Activated gamma-delta T cell treated with anti-CD3 and anti-CD28 coated beads, Interleukin-2, amount 50 U/mL, for 16 hours (primary cell): ENCODE measurements at places on chromosomes 11 and 22.

- DNase-seq = no peak
Observed at GRCh38 chr11:82863209-82863608, 37.0 kb downstream of the PRCP start.

DNA sequence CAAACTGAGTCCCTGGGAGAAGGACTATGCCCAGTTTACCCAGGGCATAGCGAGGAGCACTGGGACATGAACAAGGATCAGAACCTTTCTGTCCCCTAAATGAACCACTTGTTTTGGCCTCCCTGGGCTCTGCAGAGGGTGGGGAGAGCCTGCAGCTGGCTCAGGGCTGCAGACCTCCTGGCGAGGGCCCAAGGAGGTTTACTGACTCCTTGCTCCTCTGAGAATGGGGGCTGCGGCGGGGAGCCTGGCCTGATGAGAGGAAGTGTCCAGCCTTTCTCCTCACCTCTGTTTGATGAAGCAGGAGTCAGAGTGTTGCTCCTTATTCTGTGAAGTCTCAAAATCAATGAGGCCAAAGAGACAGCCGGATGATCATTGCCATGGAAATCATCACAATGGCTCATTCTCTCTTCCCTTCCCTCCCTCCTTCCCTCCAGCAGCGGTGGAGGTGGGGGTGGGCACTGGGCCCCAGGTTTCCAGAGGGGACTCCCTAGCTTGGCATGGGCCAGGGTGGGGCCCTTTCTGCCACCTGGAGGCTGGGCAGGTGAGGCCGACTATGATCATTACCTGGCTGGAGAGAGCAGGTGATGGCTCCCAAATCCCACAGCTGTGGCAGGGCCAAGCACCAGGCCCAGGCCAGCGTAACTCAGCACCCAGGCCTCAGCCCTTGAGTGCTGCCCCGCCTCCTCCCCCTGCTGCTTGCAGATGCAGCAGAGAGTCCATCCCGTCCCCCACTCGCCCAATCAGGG, 169.7 kb downstream of the CEP164 start:
- no peak for DNase-seq

DNA sequence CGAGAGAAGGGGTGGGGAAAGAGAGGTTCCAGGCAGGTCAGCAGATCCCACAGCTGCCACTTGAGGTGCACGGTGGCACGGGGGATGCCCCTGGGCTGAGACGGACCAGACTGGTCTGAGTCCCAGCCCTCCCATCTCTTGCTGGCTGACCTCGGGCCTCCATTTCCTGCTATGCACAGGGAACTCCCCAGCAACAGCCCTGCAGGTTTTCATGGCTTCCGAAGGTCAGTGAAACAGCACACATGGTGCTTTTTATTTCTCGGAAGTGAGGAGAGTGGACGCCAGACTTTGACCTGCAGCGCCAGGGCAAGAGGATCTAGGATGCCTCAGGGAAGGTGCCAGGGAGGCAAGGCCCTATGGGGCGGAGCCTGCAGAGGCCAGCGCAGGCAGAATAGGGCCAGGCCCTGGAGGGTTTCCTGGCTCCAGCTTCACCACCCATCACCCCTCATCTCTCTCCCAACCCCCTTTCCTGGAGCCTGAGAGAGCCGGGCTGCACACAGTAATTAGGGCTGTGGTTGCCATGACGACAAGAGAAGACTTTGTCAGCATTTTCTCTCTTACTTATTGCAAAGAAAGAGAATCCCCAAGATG, 29.5 kb downstream of the SLC22A12 start:
- DNase-seq = no peak

DNA sequence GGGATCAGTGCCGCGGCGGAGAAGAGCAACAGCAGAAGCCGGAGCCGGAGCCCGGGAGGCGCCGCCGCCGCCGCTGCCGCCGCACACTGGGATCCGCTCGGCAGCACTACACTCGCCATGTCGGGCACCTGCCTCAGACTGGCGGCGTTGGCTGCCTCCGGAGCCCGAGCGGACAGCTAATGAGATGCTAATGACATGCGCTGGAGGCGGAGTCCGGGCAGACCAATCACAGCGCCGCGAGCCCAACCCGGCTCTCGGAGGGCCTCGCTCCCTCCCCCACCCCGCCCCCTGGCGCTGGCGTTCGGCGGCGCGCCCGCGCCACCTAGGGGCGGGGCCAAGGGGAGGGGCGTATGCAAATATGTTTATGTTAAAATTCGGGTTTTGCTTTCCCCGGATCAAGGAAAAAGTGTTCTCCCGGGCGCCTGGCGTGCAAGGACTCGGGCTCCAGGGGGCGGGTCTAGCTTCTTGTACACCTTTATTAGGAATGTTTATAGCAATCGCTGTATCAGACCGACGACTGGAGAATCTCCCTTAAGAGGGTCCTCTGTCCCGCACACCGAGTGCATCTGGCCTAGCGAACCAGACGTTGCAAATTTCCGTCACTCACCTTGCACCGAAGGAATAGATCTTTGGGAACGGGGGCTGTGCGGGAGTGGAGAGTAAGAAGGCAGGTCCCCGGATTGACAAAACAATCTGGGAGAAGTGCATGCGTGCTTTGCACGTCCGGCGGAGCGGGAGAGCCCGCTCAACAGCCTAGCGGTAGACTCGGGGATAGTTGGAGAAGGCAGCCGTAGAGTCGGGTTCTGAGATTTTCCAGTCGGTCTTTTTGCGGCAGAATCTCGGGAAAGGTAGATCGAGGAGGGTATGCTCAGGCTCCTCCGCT, at the start of gene CADM1:
Gene CADM1 (minus strand): TSS at position 140 of the 883 bp plus-strand sequence.
- DNase-seq = peak; percentile 49

GRCh38 chr11:70548976-70549375, 150.6 kb downstream of the CTTN start:
- DNase-seq = no peak

- no peak for DNase-seq
Observed at GRCh38 chr11:120597250-120598215, 86.0 kb downstream of the GRIK4 start.

DNA sequence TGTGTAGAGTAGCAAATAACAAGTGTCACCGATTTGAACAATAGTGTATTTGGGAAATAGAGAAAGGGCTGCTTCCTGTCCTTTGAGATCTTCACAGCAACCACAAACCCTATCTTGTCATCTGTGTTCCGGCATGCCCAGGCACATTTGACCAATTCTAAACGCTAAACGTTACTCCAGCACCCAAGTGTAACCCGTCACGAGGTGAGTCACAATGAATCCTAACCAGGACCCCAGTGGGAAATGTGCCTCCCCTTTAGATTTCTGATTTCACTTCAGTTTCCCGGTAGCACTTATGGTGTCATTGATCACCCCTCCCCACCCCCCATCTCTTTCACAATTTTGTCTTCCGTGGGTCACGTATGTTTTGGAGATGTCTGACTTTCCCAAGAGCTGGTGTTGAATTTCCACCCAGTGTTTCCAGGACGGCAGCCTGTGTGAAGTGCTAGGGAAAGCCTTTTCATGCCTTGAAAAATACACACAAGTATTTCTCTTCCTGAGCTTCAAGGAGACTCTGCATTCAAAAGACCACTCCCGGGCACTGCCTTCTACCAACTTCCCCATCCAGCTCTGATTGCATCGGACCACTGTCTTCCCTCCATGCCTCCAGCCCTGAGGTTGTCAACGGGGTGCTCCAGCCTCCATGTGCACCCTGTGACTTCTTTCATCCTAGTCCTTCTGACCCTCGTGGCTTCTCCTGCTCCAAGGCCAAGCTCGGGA, 10.5 kb upstream of the C11orf24 start:
- peak; percentile 21 for DNase-seq

GRCh38 chr11:86954269-86955110, 705 bp downstream of the FZD4 start:
- no peak for DNase-seq

DNA sequence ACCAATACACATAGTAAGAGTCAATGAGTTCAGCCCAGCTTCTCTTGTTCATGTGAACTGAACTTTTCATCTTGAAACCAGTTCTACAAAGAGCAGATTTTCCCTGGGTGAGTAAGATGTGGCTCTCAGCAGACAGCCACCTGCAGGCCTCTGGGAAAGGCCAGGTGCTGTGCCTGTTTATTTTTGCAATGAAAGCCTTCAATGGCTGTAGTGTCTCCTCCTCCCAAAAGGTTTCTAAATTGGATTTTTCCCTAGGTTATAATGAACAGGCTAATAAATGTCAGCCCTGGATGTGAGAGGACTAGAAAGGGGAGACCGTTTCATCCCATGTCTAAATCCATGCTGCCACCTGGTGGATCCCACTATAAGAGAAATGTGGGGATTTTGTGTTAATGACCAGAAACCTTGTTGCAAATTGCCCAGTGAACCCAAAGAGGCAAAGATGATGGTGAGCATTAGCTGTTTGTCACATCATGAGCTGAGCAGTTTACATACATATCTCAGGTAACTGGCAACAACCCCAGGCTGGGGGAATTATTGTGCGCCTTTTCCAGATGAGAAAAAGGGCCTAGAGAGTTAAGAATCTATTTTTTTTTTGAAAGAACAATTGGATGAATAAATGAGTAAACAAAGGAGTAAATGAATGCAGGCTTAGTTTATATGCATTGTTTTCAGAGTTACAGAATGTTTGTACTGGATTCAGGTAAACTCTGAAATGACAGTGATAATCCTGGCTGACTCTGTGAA, 12.7 kb downstream of the C11orf91 start:
- DNase-seq = no peak

- peak; percentile 54 for DNase-seq
Observed at GRCh38 chr11:128848815-128849455, 18.2 kb downstream of the KCNJ1 start.

GRCh38 chr22:25407859-25408229, 156.6 kb upstream of the GRK3 start:
- no peak for DNase-seq
